Brain (organoid and tissue), 16 donors: ENCODE measurements at places on chromosomes 12 and 14.

DNA sequence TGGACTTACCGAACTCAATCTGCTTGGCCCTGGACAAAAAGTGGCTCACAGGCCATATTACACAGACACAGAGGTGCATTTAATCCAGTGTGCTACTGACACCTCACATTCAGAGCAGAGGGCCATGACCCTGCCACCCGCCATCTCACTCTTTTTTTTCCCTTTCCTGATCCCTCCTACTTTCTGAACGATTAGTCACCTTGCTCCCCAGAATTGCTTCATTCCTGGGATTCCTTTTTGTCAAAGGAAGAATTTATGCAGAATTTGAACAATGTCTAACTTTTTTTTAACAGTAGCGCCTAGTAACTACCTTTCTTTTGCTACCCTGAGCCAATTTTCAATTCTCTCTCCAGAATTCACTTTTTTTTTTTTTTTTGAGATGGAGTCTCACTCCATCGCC lies 4.6 kb downstream of the PKP2 start:
- no peak for DNase-seq

- DNase-seq, result no peak
Observed at GRCh38 chr12:69008520-69008919, 75.5 kb upstream of the CPM start.

- peak; percentile 84 for DNase-seq
Observed at GRCh38 chr12:118980407-118981014, 830 bp upstream of the SRRM4 start.

DNA sequence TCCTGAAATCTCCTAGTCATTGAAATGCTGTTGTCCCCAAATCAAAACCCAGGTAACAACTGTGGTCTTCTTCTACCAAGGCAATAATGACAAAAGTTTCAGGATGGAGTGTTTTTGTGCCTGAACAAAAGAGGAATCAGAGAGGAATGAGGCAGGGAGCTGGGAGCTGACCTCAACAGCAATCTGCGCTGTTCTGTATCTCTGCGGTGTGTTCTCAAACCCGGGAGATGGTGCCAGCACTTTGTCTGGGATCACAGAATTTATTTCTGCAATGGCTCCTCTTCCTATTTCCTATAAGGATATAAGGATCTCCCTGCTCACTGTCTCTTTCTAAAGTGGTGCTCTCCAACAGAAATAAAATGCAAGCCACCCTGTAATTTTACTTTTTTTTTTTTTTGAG lies 449 bp upstream of the GLT8D2 start:
- no peak for DNase-seq

DNA sequence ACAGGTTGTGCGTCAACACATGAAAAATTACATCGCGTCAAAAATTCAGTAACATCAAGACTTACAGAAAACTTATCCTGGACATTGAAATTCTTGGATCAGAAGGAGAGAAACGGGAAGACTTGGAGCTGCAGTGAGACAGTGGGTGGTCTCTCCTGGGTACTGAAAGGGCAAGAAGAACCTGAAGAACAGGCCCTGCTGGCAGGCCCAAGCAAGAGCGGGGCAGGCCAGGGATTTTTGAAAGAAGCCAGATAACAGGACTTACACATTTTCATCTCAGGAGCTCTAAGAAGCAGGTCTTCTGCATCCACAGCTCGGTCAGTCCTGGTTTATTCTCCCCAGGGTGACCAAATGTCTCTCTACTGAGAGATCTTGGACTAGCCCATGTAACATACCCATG lies 466.5 kb upstream of the SOX5 start:
- DNase-seq, result no peak

- no peak for DNase-seq
Observed at GRCh38 chr12:80241576-80242273, 142.4 kb downstream of the OTOGL start.
